B cell (primary cell): ENCODE measurements at places on chromosomes 7 and 10.
A peak's percentile ranks its signal among the peaks of the same experiment; 100 is the strongest.

- DNase-seq: no peak
Observed at GRCh38 chr7:45978010-45978681, 57.1 kb upstream of the IGFBP3 start.

DNA sequence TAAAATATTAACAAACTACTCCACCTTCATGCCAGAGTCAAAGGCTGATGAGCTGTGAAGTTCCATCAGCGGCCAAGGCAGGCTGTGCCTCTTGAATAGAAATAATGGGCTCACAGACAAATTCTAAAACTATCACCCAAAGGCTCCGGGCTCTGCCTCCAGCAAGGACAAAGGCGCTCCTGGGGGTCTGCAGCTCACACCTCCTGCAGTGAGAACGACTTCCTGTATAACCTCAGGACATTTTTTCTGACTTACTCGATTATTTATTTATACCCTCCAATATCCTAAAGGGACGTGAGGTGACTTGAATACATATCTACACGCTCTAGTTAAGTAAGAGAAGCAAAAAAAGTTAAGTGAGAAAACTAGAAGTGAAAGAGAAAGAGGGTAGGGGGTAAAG lies 500.7 kb downstream of the CCSER2 start:
- no peak for DNase-seq

GRCh38 chr10:115762029-115762428 lies 511.0 kb downstream of the GFRA1 start:
- no peak for DNase-seq

DNA sequence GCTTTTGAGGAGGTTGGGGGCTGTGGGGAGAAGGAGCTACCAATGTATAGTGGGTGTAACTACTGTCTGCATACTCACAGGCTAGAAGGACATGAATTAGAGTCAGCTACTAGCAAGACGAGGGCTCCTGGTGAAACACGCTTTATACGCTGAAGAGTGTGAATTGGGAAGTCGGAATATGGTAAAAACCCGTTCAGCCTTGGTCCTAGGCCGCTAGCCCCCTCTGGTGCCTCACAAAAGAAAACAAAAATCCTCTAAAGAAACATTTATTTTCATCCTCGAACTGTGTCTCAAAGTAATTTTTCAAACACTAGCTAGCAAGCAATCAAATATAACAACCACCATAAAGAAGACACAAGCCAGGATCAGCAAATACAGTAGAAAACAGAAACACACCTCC lies 338.1 kb upstream of the SEMA3C start:
- no peak for DNase-seq

DNA sequence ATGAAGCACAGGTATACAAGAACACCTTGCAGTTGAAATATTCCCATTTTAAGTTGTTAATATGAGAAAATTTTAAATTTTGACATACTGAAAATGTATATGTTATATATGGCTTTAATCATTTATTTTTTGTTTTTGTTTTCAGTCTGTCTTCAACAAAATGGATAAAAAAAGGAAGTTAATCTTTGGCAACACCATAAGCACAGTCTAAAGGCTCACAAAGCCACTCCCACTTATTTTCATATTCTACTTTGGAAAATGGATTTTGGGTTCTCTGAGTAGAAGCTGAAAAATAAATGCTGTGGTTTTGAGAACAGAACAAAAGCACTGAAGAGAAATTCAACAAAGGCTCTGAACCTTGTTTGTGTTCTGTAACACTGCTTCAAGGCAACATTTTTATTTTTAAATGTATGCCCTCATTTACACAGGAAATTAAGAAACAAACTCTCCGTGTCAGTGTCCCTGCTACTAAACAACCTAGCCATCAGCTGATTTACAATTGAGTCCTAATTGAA lies 81.3 kb upstream of the LRRN3 start:
- DNase-seq: no peak

- no peak for DNase-seq
Observed at GRCh38 chr10:120314442-120314841, 142.6 kb upstream of the PLPP4 start.

DNA sequence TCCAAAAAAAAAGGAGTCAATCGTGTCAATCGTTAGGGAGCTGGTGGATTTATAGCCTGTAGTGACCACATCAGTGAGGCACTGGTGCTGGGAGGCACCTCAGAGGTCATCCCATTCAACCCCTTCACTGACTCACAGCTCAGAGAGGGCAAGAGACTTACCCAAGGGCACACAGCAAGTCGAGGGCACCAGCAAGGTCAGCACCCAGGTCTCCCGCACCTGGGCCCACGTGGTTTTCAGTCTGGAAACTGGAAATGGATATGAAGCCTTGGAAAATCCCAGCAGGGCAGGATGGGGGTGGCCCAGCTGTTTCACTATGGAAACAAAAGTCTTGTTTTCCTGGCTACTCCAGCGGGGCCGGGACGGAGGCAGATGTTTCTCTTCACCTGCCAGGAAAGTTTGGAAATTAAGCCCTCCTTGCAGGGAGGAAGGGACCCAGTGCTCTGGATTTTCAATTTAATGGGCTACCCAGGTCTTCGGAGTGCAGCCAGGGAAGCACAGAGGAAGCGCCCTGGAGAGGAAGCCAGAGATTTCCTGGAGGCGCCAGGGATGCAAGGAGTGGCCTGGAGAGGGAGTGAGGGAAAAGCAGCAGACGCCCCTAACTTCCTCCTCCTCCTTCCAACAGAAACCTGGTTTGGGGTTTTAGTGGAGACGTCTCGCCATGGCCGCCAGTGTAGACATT lies 157.2 kb upstream of the TNRC18 start:
- DNase-seq: no peak

GRCh38 chr7:107372298-107372697 lies 97.6 kb upstream of the GPR22 start:
- DNase-seq: no peak

DNA sequence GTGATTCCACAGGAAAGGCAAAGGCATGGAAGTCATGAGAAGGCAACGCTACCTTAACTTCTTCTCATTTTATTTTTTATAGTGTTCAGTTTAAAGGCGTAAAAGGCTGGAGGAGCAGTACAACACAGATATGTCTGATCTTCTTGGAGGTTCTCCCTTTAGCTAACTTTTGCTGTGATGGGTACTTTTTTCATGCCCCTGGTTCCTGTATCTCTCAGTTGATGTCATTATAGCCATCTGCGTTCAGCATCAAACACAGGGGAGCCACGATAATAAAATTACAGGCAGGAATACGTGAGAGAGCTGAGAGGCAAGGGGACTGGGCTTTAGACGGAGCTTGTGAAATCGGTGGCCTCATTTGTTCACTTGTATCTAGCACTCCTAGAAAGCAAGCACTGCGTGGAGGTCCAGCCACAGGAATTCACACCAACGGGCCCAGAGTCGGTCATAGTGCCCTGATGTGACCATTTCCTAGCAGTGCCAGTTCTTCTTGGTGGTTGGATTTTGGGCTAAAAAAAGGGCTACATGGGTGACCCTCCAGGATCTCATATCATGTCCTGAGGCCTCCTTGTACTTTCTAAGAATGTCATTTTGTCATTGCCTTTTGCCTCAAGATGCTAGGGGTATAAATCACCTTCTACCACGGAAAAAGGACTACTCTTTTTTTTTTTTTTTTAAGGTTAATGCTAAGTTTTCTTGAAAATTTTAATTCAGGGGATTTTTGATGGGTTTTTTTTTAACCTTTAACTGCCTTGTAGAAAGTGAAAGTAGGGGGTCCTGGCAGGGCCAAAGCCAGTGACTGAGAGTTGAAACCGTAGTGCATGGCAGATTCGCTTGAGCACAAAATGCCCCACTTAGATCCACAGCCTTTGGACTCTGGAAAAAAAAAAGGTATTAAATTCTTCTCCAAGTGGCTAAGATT lies 191.5 kb downstream of the CELF2 start:
- peak; percentile 68 for DNase-seq

GRCh38 chr7:95511716-95512260 lies 26.0 kb downstream of the ASB4 start:
- peak; percentile 79 for DNase-seq
